Activated CD4-positive, alpha-beta memory T cell treated with anti-CD3 and anti-CD28 coated beads, Interleukin-2, amount 10 ng/mL, durations not matched to agents 7 days and 5 days (primary cell): ENCODE measurements at places on chromosomes 3 and 15.

DNA sequence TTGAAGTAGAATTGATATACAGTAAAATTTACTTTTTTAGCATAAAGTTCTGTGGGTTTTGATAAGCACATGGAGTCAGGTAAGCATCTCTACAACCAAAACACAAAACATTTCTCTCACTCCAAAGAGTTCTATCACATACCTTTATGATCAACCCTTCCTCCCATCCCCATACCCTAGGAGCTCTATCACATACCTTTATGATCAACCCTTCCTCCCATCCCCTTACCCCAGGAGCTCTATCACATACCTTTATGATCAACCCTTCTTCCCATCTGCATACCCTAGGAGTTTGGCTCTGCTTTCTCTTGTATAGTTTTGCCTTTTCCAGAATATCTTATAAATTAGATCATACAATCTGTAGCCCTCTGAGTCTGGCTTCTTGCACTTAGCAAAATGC, 315.1 kb downstream of the ROBO2 start:
- no peak for DNase-seq

GRCh38 chr3:106534206-106534605, 665.4 kb upstream of the CBLB start:
- DNase-seq = peak; percentile 76

GRCh38 chr3:108527109-108527508, 16.7 kb upstream of the MYH15 start:
- DNase-seq = no peak

- no peak for DNase-seq
Measured at GRCh38 chr3:146473726-146474125, 4.4 kb upstream of the PLSCR2 start.
